ENCODE measurements at places on chromosomes 5 and 9.

GRCh38 chr9:104362912-104363472 is 141.1 kb upstream of the OR13F1 start:
- no peak for DNase-seq

DNA sequence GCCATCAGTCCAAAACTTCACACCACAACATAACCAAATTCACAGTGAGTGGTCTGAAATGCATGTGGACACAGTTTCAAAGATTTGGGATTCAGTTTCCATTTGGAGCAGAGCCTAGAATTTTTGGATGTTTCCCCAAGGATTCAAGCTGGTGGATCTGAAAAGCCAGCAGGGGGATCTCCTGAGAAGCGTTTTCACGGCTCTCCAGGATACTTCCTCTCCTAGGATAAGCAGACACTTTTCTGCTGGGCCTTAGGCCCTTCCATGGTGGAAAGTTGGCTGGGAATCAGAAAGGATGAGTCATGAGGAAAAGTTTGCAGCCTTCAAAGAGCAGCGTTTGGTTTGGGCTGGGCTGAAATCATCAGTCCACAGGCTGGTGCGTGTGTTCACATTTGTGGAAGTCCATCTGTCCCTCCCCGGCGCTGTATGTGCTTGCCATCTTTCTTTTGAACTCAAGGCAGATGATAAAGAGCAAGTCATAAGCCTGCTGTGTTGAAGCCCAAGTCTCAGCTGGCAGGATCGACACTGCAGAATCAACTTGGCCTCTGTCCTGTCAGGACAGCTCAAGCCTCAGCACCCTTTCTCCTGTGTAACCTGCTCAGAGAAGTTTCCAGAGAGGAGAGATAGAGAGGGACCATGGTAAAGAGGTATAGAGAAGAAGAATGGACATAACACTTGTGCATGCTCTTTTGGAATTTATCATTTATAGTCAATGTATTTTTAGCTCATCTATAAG is 152.6 kb upstream of the MSX2 start:
- peak; percentile 64 for DNase-seq

GRCh38 chr9:124290743-124291554 is 33.2 kb downstream of the NEK6 start:
- DNase-seq = no peak

GRCh38 chr9:75812141-75812540 is 78.3 kb upstream of the PCSK5 start:
- DNase-seq = no peak

DNA sequence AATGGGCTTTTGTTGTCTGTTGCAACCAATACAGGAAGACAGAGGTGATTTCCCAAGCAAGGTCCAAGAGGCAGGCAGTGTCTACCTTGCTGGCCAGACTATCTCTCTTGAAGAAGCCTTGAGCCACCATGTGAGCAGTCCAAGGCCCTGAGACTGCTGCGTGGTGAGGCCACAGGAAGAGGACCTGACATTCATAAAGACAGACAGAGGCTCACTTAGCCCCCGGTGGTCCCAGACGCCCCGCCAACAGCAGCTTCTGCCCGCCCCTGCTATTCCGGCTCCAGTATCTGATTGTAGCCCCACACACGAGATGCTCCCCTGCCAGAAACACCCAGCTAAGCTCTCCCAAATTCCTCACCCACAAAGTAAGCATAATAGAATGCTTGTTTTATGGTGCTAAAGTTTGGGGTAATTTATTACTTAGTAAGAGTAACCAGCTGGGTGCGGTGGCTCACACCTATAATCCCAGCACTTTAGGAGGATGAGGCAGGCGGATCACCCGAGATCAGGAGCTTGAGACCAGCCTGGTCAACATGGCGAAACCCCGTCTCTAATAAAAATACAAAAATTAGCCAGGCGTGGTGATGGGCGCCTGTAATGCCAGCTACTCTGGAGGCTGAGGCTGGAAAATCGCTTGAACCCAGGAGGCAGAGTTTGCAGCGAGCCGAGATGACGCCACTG is 22.8 kb upstream of the FUBP3 start:
- no peak for DNase-seq

- DNase-seq = no peak
These were observed 105.3 kb upstream of the BOD1 start for GRCh38 chr5:173721601-173722232.

DNA sequence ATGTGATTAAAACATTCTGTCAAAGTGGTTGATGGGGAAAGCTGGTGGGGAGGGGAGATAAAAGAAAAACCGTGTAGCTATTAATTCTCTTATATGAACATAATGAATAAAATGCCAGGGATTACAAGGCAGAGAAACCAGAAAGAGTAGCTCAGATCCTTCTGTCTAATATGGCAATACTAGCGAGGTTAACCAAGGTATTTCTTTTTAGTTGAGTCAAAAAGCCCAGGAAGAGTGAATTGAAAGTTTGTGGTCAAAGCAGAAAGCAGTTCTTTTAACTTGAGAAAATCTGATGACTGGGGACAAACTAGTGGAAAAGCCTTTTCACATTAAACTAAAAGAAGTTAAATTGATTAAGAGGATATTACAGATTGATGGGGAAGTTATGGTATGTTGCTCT is 76.0 kb downstream of the ERBIN start:
- no peak for DNase-seq
